Stimulated activated CD4-positive, alpha-beta T cell treated with anti-CD3 and anti-CD28 coated beads, Interleukin-12 subunit alpha, Interleukin-12 subunit beta, amount 100 ng/mL, for 24 hours (primary cell): ENCODE measurements at places on chromosomes 3 and 15.

DNA sequence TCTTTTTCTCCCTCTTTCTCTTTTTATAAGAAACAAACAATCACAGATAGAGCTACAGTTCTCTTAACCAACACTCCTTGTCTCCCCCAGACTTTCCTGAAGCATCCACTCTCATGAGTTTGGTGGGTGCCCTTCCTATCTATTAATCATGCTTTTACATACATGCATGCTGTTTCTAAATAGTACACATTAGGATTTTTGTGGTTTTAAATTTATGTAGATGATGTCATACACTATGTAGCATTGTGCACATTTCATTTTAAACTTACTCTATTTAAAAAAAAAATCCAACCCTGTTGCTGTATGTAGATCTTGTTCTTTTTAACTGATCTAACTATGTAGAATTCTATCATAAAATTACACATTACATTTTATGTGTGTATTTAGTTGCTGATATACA, 104.3 kb upstream of the MRPS22 start:
- DNase-seq = no peak

GRCh38 chr3:100463002-100463401, 29.4 kb upstream of the TMEM45A start:
- no peak for DNase-seq

- no peak for DNase-seq
Measured at GRCh38 chr3:177905173-177906125, 630.8 kb upstream of the KCNMB2 start.

- no peak for DNase-seq
Measured at GRCh38 chr15:82018201-82018600, 27.6 kb downstream of the MEX3B start.

- no peak for DNase-seq
Measured at GRCh38 chr3:149374793-149375500, 2.5 kb downstream of the TM4SF1 start.
